ENCODE measurements at places on chromosomes 4 and X.

- no peak for DNase-seq
Measured at GRCh38 chrX:151780621-151781020, 46.1 kb downstream of the CNGA2 start.

DNA sequence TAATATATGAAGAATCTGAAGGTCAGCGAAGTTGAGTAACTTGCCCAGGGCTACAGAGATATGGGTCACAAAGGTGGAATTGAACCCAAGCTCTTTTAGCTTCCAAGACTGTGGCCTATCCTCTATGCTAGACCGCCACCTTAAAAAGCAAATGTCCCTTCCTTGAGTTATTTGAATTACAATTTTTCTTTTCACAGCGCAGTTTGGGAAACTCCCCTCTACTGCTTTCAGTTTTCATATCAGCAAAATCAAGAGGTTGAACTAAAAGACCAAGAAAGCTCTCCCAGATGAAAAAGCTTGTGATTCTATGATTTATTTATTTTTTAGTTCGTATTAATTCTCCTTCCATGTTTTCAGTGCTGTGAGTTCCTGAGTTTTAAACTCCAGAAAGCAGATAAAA is 174.5 kb upstream of the C1QTNF7 start:
- DNase-seq = no peak

DNA sequence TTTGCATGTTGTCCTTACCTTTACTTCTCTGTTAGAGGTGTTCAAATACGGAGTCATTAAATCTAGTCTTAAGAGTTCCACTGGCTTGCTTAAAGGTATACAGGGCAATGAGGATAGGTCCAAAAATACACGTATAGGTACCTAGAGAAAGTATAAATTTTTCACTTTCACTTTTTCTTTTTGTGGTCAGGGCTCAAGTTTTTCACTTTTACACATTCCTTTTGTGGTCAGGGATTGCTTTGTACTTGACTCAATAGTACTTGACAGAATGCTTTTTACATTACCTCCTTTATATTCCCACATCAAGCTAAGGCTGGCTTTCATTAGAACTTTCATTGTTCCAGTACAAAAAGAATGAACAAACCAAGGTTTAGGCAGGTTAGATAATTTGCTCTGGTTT is 21.7 kb downstream of the TMEM184C start:
- no peak for DNase-seq

DNA sequence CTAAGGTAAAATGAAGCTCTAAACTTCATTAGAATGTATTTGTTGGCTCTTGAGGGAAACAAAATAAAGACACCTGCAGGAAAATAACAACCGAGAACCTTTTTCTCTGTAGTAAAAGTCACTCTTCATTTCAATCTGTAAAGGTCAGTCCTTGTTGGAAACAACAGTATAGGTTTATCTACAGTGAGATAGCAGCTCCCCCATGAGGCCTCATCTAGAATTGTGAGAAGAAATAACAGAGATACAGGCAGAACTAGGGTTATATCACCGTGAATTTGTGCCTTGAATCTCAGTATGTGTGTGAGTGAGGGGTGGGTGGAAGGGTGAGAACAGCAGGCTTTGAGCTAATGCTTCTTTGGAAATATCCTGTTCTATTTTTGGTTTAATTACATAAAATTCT is 107.8 kb upstream of the FMR1 start:
- DNase-seq = peak; percentile 6

DNA sequence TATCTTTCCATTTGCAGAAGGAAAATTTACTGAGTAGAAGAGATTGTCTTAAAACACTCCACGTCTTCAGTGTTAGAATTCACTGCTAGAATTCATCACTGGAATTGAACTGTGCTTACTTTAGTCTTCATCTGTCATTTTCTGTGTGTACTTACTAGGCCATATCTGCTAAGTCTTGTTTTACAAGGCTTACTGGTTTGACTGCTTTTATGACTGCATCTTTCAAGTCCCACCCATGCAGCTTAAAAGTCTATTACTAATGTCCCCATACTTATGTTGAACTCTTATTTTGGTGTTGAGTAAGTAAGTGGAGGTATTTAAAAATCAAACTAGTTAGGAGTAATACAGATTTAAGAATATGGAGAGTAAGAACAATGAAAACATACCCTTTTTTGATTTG is 14.6 kb downstream of the CLCN3 start:
- no peak for DNase-seq

GRCh38 chr4:7719354-7720174 is 220.1 kb downstream of the AFAP1 start:
- no peak for DNase-seq

All from NCI-H2107 (cell line).